ENCODE measurements at places on chromosomes 1 and 21.
A peak's percentile ranks its signal among the peaks of the same experiment; 100 is the strongest.

DNA sequence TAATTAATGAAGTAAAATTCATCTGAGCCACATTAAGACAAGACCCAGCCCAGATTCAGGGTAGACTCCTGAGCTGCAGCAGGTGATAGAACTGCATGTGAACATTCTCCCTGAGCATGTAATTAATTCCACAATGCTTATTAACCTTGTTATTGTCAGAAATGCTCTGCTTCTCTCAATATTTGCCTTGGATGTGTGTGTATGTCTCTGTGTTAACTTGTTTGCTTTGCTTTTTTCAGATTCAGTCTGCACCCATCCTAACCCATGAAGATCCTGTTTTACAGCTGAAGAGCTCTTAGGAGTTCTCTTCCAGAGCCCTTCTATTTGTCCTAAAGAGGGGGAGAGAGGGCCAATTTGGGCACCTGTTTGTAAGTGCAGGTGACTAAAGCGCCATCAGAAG, 143.2 kb upstream of the BMP8A start:
- no peak for DNase-seq

DNA sequence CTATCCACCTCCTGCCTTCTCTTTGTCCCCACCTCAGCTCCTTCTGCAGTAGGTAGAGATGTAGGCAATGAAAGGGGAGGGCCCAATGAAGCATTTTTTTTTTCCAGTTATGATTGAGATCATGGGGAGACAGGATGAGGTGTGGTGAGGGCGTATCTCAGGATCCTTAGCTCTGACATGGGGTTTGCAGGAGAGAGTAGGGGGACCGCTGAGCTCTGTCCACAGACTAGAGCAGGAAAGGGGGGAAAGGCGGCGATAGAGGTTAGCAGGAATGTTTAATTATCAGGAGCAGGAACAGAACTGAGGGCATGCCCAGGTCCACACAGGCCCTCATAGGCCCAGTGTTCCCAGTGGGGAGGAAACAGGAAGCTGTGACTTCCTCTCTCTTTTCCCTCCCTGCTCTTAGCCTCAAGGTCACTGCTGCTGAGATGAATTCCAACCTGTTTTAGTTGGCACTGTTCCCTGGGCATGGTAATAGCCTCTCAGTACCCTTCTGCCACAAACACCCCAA, 901 bp upstream of the RXFP4 start:
- peak; percentile 81 for DNase-seq

DNA sequence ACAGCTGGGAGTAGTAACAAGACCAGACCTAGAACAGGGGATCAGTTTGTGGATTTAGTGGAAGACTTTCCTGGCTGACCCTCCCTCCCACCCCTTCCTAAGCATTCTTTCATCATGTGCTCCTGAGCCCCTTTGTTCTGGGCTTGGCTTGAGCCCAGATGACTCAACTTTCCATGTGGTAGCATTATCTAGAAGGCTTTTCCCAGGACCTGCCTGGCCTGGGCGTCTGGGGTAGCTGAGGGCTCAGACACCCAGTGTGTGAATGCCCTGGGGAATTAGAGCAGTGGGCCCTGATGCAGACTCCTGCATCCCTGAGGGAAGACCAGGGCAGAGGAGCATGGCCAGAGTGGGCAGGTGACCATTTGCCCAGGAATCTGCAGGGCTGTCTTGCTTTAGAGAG, 44.1 kb upstream of the TSPAN2 start:
- no peak for DNase-seq

GRCh38 chr1:218031901-218032300, 253.2 kb upstream of the RRP15 start:
- no peak for DNase-seq

All from SW480 (cell line).